ENCODE measurements at places on chromosomes 2 and 18.
A peak's percentile ranks its signal among the peaks of the same experiment; 100 is the strongest.

GRCh38 chr2:168192839-168193616, 54.4 kb downstream of the STK39 start:
- no peak for DNase-seq

GRCh38 chr18:11807233-11807632, 44.0 kb upstream of the CHMP1B start:
- DNase-seq = no peak

GRCh38 chr2:148021059-148021861, at the start of gene MBD5:
MBD5 (plus strand) TSS chr2:148021091.
- peak; percentile 20 for DNase-seq

- DNase-seq = no peak
Measured at GRCh38 chr2:216478791-216479190, 19.9 kb upstream of the RPL37A start.
